ENCODE measurements at places on chromosomes 7 and 10.

- DNase-seq = no peak
These were observed 115.5 kb downstream of the WDFY4 start for GRCh38 chr10:48800007-48800675.

GRCh38 chr7:50298811-50299562, 5.5 kb upstream of the IKZF1 start:
- no peak for DNase-seq

- DNase-seq = no peak
These were observed 184.4 kb upstream of the THSD7A start for GRCh38 chr7:12016439-12016838.

GRCh38 chr10:102279104-102279503, 33.8 kb downstream of the GBF1 start:
- no peak for DNase-seq
